ENCODE measurements at places on chromosomes 13 and 19. TPM values are rescaled to one million over a fixed set of nuclear protein-coding genes. Genes with fewer than 3 reads are reported as not detected.

- DNase-seq = no peak
Observed at GRCh38 chr19:10744801-10745293, 27.0 kb downstream of the DNM2 start.

- no peak for DNase-seq
Observed at GRCh38 chr13:65677906-65678305, 1552.2 kb downstream of the PCDH9 start.

REEP6 gene
- polyA plus RNA-seq = 7.5 TPM

ZNF667 gene
- polyA plus RNA-seq = 3.2 TPM

DNA sequence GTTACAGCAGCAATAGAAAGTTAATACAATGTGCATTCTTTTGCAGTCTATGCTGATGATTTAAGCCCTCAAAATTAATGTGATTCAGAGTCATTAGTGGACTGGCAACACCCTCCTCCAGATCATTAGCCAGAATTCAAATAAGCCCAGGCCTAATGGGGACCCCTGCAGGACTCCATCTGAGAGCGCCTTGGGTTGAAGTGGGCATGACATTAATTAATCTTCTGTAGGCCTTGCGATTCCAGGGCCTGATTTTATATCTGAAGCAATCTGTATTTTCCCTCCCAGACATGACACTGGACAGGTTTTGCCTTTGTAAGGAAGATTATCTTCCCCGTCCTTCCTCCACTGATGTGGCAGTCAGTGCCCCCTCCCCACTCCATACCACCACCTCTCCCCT lies 442.9 kb downstream of the FOXO1 start:
- DNase-seq = no peak

GRCh38 chr19:7670150-7670783 lies 1.4 kb downstream of the RETN start:
- DNase-seq = no peak

DNA sequence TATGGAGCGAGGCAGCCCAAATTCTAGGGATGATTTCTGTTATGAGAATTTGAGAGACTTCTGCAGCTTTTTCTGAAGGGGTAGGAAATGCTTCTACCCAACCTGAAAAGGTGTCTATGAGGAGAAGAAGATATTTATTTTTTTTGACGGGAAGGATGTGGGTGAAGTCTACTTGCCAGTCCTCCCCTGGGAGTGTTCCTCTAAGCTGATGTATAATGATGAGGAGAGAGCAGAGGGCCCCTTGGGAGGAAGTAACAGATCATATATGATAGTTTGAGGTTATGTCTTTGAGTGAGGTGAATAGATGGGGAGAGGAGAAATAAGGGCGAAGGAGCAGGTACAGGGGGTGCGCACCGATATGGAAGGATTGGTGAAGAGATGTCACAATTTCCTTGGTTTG lies 910.6 kb upstream of the SLITRK5 start:
- DNase-seq = no peak

IGSF23 gene
- polyA plus RNA-seq = not detected

- no peak for DNase-seq
Observed at GRCh38 chr13:84358601-84359000, 476.3 kb upstream of the SLITRK1 start.

ZNF135 gene
- polyA plus RNA-seq = 4.2 TPM

GRCh38 chr13:113076681-113077401 lies 28.8 kb upstream of the F7 start:
- peak; percentile 54 for DNase-seq

LGI4 gene
- polyA plus RNA-seq = 35.6 TPM

- DNase-seq = no peak
Observed at GRCh38 chr13:77853703-77854102, 64.9 kb downstream of the EDNRB start.

GRCh38 chr13:74203576-74203975 lies 69.4 kb upstream of the KLF12 start:
- DNase-seq = no peak

DNA sequence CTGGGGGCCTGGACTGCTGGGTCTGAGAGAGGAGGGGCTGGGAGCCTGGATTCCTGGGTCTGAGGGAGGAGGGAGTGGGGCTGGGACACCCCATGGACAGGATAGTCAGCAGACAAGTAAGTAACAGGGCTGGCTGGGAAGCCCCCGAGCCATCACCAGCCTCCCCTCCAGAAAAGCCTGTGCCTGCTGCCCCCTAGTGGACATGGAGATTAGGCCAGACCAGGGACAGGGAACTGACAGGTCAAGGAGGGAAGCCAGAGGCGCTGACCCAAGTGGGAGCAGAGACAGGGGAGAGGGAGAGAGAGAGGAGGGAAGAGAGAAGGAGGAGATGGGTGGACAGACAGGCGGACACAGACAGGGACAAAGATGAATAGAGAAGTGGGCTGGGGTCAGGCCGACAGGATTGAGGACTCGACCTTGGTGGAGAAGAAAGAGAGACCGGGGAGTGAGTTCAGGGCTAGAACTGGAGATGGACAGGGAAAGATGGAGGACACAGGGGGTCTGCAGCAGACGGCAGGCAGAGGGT lies 6.7 kb upstream of the ERFL start:
- DNase-seq = peak; percentile 78

- DNase-seq = no peak
Observed at GRCh38 chr13:34172048-34172447, 354.1 kb downstream of the RFC3 start.

GRCh38 chr13:34017231-34017630 lies 199.3 kb downstream of the RFC3 start:
- no peak for DNase-seq

DAND5 gene
- polyA plus RNA-seq = 7.0 TPM

- no peak for DNase-seq
Observed at GRCh38 chr13:71218960-71219359, 648.0 kb downstream of the DACH1 start.

GRCh38 chr13:96768524-96768923 lies 225.8 kb downstream of the OXGR1 start:
- DNase-seq = no peak

NLRP11 gene
- not detected for polyA plus RNA-seq

- DNase-seq = no peak
Observed at GRCh38 chr13:45473627-45474026, 8.9 kb downstream of the COG3 start.

- DNase-seq = no peak
Observed at GRCh38 chr13:44768775-44769581, 192.8 kb upstream of the TSC22D1 start.

ZNF837 gene
- polyA plus RNA-seq = 0.52 TPM

- no peak for DNase-seq
Observed at GRCh38 chr19:23399443-23399842, 4.2 kb upstream of the ZNF91 start.

DNA sequence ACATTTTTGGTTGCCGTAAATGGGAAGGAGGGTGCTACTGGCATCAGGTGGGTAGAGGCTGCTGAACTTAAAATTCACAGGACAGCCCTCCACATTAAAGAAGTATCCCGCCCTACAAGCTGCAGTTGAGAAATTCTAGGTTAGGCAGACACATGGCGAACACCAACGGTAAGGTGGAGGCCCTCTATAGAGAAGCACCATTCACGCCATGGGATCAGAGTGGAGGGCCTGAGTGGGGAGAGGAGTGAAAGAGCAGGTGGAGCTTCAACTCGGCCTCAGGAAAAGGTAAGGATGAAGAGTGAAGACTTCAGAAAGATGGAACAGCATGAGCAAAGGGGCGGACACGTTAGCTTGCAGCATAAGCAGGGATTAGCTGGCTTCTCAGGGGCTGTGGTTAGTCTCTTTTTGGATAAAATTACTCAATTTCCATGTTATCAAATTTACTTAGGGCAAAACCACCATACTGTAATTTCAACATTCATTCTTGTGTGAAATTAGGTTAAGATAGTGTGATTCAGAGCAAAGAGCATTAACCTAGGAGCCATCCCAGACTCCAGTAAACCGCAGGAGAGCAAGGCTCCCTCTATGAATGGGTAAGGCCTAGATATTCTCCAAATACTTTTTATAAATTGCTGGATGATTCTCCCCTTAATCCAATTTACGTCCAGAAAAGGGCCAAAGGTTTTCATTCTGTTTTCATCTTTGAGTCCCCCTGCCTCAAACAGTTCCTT lies 1.2 kb downstream of the EEF1AKMT1 start:
- DNase-seq = no peak

DNA sequence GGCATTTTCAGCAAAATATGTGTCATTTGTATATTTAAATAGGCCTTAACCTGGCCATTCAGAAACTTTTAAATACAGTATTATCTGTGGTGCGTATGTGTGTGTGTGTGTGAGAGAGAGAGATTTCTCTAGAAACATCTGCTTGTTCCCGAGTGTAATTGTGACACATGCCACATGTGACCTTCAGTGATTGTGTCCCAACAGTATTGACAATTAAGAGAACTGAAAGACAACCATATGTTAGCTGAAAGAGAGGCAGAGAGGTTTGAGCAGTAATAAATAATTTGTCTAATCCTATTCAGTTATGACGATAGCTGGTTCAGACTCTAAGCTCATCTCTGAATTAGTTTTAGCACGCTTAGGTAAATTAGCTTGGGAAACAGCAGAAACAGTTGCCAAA lies 1503.1 kb downstream of the PCDH9 start:
- no peak for DNase-seq

HRC gene
- 712 TPM for polyA plus RNA-seq

PDE4A gene
- 5.5 TPM for polyA plus RNA-seq

GARIN5A gene
- 3.0 TPM for polyA plus RNA-seq

- no peak for DNase-seq
Observed at GRCh38 chr13:44435919-44436510, 62.4 kb downstream of the SERP2 start.

SIGLEC9 gene
- polyA plus RNA-seq = 1.2 TPM

All from right cardiac atrium (tissue), 5 donors.